ENCODE measurements at places on chromosomes 5 and 9.
A peak's percentile ranks its signal among the peaks of the same experiment; 100 is the strongest.

GRCh38 chr9:130433168-130433946 lies 11.4 kb upstream of the ASS1 start:
- DNase-seq, result peak; percentile 19

GRCh38 chr5:854966-855743 lies 4.4 kb upstream of the ZDHHC11 start:
- DNase-seq, result no peak

DNA sequence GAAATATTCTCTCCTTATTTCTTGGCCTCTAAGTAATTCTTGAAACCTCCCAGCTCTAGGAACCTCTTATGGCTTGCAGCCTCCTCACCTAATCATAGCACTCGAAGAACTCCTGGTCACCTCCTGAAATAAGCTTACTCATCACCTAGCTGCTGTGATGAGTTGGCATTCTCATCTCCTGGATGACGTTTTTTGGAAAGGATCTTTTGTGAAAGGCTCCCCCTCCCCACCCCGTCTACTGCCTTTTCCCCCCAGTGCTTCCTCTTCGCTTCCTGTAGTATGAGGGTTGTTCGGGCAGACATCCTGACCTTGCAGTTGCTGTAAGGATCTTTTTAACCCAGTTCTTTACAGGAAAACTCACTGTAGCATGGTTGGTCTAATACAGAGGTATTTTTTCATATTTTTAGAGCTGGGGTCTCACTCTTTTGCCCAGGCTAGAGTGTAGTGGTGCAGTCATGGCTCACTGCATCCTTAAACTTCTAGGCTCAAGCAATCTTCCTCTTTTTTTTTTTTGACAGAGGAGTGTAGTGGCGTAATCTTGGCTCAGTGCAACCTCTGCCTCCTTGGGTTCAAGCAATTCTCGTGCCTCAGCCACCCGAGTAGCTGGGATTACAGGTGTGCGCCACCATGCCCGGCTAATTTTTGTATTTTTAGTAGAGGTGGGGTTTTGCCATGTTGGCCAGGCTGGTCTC lies 41.8 kb downstream of the ARHGAP26 start:
- DNase-seq, result no peak

DNA sequence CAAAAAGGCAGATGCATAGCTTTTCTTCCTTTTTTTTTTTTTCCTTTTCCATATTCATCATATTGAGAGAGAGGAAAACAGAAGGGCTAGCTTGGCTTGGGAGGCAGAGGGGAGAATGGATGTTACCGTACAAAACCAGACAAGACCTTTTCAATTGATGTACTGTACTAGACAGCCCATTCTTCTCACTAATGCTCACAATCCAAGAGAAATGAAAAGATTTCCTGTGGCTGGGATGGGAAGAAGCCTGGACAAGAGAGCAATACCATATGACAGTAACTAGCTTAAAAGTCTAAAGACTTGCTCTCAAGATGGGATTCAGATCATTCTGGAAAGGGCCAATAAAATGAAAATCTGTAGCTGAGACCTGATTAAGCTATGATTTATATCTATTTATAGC lies 3.4 kb downstream of the CEMIP2 start:
- no peak for DNase-seq

DNA sequence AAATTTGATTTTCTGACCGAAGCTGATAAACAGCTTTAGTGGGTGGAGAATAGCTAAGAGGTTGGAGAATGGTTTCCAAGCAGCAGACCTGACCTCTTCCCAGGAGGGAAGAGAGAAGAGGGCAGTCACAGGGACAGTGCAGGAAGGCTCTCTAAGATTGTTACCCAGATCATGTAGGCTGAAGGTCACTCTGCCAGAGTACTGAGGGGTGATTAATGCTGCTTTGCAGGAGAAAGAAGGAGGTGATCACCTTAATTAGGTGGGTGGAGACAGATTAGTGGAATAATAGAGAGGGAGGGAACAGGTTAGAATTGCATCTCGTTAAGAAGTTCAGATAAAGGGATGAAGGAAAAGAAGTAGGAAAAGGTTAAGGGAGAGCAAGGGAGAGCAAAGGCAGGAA lies 440.5 kb downstream of the BRINP1 start:
- no peak for DNase-seq

DNA sequence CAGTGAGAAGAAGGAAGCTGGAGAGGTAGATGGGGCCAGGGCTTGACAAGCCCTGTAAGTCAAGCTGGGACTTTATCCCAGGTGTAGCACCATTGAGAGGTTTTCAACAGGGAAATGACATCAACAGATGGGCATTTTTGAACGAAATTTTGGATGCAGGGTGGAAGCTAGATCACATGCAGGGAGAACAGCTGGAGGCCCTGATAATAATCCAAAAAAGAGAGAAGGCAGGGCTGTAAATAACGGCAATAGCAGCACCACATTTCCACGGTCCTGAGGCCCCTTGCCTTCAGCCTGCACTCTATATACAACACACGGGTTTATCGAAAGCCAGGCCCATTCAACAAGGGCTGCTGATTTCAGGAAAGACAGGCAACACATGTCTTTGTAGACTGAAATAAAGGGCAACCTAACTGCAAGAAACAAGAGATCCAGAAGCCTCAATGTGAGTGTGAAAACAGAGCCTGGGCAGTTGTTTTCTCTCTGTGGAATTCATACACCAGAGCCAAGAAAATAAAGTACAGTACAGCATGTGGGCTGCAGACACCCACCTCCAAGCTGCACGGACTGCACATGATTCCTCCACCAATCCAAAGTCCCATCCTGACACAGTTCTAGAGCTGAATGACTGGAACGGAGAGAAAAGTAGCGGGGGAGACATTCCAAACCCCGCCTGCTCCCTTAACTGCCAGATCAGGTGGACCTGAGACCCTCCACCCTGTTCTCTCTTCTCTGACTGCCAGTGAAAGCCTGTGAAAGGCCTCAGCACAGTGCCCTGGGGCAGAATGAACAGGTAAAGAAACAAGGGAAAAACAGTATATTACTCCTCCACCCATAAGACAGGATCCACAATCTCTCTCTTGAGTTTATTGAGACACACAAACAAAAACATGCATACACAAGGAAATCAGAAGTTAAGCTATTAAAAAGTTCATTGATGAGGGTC lies 36.3 kb downstream of the KLHL3 start:
- DNase-seq, result no peak

GRCh38 chr9:87073692-87074091 lies 126.4 kb upstream of the GAS1 start:
- no peak for DNase-seq

- DNase-seq, result no peak
These were observed 608.1 kb downstream of the PDE4D start for GRCh38 chr5:59285300-59286016.

GRCh38 chr5:65873181-65873750 lies 53.1 kb upstream of the ERBIN start:
- no peak for DNase-seq

GRCh38 chr9:18564018-18564880 lies 90.3 kb downstream of the ADAMTSL1 start:
- no peak for DNase-seq

- no peak for DNase-seq
These were observed 25.0 kb downstream of the NDFIP1 start for GRCh38 chr5:142133330-142134206.

DNA sequence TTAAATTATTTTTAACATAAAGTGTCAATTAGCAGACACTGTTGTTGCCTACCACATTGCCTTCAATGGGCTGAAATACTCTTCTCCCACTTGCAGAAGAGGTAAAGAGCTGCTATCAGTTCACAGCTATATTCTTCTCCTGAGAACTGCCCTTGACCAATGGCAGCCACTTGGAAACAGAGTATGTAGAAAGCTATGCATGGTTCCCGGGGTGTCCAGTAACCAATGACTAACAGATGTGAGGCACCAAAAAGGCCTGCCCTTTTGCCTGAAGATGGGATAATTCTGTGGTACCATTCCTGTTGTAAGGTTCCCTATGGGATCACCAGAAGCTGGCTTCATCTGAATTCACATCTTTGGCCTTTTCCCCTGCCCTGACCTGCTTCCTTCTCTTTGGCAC lies 181.4 kb upstream of the MAP3K1 start:
- DNase-seq, result no peak

DNA sequence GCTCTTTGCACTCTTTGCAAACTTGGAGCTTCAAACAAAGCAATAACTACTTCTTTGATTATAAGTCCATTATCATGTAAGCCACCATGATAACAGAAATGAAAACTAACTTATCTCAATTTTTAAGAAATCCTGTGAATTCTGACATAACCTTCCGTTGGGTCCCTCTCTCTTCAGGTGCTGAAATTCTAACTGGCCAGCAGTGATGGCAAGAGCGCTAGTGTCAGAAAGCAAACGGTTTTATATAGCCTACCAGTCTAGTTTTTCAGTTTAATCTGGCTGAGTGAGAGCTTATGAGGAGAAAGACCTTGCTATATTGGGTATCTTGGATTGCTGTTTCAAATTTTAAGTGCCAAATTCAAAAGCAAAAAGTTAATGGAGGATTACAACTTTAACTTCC lies 13.4 kb downstream of the NFIB start:
- DNase-seq, result no peak

DNA sequence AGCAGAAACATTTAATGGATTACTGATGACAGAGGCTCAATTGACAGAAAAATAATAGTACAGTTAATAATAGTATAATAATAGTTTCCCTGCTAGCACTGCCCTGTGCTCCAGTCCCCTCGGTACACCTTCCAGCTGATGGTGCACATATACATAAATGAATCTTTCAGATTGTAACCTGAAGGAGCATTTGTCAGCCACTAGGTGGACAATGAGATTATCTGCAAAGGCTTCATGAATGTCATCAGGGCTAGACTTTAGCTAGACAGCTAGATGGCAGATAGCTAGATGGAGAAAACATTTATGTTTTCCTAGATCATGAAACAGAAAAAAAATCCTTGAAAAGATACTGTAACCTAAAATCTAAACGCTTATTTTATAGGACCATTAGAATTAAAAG lies 304.4 kb upstream of the SMC2 start:
- DNase-seq, result no peak

- DNase-seq, result no peak
These were observed 191.8 kb downstream of the MEF2C start for GRCh38 chr5:88691230-88691582.

- DNase-seq, result no peak
These were observed 5.5 kb upstream of the GSN start for GRCh38 chr9:121262423-121262822.

DNA sequence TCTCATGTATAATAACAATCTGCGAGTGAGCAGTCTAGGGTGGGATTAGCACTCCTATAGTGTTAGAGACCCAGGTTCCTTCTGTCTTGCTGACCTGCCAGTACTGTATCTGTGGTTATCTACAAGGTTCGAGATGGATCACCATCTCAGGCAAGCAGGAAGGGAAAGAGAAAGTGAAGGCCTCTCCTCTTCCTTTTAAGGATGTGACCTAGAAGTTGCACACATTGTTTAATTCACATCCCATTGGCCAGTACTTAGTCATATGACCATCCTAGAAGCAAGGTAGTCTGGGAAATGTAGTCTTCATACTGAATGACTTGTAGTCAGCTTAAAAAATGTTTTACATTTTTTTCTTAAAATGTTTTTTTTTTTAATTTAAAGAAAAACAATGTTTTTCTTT lies 168.6 kb downstream of the CARTPT start:
- peak; percentile 65 for DNase-seq

DNA sequence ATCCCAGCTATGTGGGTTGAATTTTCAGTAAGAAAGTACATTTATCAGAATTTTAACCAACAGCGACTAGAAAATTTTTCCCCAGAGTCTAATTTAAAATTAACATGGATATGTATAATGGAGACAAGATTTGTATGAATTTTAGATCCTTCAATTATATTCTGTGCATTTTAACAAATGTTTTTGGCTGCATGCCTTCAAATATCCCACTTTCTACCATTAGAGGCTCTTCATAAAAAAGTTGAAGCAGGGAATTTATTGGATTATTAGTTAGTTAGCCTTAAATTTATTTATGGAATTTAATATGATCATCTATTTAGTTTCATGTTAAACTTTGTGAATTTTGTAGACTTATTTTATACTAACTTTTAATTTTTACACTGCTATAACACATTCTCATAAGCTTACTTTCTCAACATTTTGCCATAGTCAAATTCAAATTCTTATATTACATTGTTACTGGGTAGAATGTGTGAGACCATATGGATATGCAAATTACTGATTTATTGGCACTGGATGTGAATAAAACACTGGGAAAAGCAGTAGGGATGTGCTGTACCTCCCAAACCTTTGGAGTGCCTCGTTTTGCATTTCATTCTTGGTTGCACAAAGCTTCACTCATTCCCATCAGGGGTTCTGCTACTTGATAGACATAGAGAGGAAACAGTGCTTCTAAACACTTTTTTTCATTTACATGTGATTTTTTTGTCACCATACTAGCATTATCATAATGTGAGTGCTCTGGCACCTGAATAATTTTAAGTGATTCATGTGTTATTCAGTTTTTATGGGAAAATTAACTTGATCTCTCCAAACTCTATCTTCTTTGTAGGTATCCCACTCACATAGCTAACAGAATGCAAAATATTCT lies 491.8 kb upstream of the COX7C start:
- no peak for DNase-seq

- no peak for DNase-seq
These were observed 10.5 kb upstream of the FRMPD1 start for GRCh38 chr9:37640246-37640645.

- no peak for DNase-seq
These were observed 309.1 kb downstream of the ADAMTS6 start for GRCh38 chr5:65172486-65173129.
